ENCODE measurements at places on chromosomes 12 and 14. TPM values are rescaled to one million over a fixed set of nuclear protein-coding genes. Genes with fewer than 3 reads are reported as not detected.

Gene TAS2R20
- 4.3 TPM for total RNA-seq

Gene PLEKHG3
- total RNA-seq: 45.9 TPM

Gene ADAM21
- total RNA-seq: not detected

Gene LRP1-AS
- total RNA-seq: not detected

Gene GDF3
- not detected for total RNA-seq

Gene KRT72
- total RNA-seq: not detected

Gene OR10AD1
- not detected for total RNA-seq

Gene FAM222A
- not detected for total RNA-seq

Gene COX8C
- total RNA-seq: not detected

Gene KRT77
- total RNA-seq: not detected
